ENCODE measurements at places on chromosomes 1 and 21. TPM values are rescaled to one million over a fixed set of nuclear protein-coding genes. Genes with fewer than 3 reads are reported as not detected.

GRCh38 chr1:201640624-201641023 lies 101.7 kb downstream of the NAV1 start:
- no peak overlapping the region for H3K27ac ChIP-seq
- no peak for DNase-seq
- H3K36me3 ChIP-seq = no peaks in the 10 kb centered on the region

GRCh38 chr1:67684526-67685066 lies 405 bp upstream of the GADD45A start:
- no peak overlapping the region for H3K27ac ChIP-seq
- peak; percentile 8 for DNase-seq
- peaks cover 19% of the 10 kb centered on the region for H3K4me1 ChIP-seq
- no peaks in the 10 kb centered on the region for H3K36me3 ChIP-seq

DNA sequence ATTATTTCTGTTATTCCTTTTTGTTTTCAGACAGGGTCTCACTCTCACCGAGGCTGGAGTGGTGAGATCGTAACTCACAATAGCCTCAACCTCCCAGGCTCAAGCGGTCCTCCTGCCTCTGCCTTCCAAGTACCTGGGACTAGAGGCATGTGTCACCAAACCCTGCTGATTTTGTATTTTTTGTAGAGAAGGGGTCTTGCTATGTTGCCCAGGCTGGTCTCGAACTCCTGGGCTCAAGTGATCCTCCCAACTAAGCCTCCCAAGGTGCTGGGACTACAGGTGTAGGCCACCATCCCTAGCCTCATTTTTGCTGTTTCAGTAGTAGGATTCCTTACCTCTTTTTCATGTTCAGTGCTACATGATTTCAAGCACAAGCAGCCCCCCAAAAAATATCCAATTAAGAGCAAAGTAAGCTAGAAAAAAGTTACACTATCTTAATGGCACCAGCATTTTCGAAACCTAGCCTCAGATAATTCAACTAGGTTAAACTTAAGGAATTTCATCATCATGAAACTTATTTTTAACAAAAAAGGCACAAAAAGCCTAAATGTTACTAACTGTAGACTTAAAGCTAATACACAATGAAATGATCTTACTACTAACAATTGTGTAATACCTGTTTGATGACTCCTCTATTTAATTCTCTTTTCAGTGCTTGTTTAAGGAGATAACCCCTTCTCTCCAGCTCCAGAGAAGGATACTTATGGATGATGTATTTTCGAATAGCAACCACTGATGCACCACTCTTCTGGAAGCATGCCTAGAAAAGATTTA lies 16.6 kb downstream of the HP1BP3 start:
- H3K4me3 ChIP-seq = no peak overlapping the region
- DNase-seq = no peak
- H3K36me3 ChIP-seq = peaks cover 80% of the 10 kb centered on the region

TNFRSF25 gene
- polyA plus RNA-seq = 60.7 TPM

DNA sequence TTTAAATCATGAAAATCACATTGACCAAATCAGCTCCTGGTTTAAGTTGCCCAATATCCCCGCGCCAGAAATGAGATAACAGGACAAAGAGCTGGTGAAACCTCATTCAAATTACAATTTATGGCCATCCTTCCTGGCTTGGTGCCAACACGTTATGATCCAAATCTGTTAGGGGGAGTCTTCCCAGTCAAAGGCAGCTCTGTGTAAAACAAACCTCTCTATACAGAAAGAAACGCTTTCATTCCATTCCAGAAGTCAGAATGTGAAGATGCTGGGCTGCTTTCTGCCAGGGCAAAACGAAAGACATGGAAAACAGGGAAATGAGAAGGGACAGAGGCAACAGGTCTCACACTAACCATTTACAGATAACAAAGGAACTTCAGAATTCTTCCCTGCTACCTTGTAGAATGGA lies 53.5 kb upstream of the TIAM1 start:
- H3K27ac ChIP-seq = no peak overlapping the region
- peak overlapping the region; percentile 13 for H3K4me3 ChIP-seq
- no peaks in the 10 kb centered on the region for H3K27me3 ChIP-seq
- no peaks in the 10 kb centered on the region for H3K36me3 ChIP-seq
- peaks cover 36% of the 10 kb centered on the region for H3K4me1 ChIP-seq

GRCh38 chr1:198649968-198650338 lies 11.1 kb downstream of the PTPRC start:
- peaks cover 95% of the 10 kb centered on the region for H3K4me1 ChIP-seq
- H3K4me3 ChIP-seq = peak overlapping the region; percentile 55
- H3K27ac ChIP-seq = peak overlapping the region; percentile 73

- H3K36me3 ChIP-seq = no peaks in the 10 kb centered on the region
- H3K4me3 ChIP-seq = no peak overlapping the region
- H3K4me1 ChIP-seq = no peaks in the 10 kb centered on the region
- H3K27ac ChIP-seq = no peak overlapping the region
- H3K27me3 ChIP-seq = no peaks in the 10 kb centered on the region
Measured at GRCh38 chr1:21097729-21098128, 79.0 kb downstream of the EIF4G3 start.

GRCh38 chr1:147794570-147794969 lies 34.2 kb upstream of the GJA5 start:
- no peak for DNase-seq
- H3K27me3 ChIP-seq = no peaks in the 10 kb centered on the region
- H3K27ac ChIP-seq = no peak overlapping the region

GRCh38 chr1:44316231-44316759 lies 38.8 kb downstream of the ERI3 start:
- H3K4me3 ChIP-seq = no peak overlapping the region
- H3K4me1 ChIP-seq = no peaks in the 10 kb centered on the region
- H3K27me3 ChIP-seq = no peaks in the 10 kb centered on the region
- H3K27ac ChIP-seq = no peak overlapping the region

DNA sequence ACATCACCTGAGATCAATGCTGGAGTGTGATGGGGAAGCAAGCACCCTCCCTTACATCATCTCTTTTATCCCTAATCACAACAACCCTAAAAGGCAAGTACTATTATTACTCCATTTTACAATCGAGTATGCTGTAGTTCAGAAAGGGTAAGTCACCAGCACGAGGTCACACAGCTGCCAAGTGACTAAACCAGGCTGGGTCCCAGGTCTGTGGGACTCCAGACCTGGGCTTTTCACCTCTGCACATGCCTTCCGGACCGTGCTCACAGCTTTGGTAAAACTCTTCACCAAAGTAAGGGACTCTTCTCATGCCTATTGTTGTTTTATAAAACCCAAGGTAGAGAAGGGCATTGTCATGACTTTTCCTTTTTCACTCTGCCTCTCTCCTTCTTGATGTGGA lies 130.9 kb downstream of the DMRTB1 start:
- peaks cover 6% of the 10 kb centered on the region for H3K4me1 ChIP-seq
- no peak overlapping the region for H3K4me3 ChIP-seq
- H3K36me3 ChIP-seq = no peaks in the 10 kb centered on the region
- H3K27me3 ChIP-seq = no peaks in the 10 kb centered on the region

DNA sequence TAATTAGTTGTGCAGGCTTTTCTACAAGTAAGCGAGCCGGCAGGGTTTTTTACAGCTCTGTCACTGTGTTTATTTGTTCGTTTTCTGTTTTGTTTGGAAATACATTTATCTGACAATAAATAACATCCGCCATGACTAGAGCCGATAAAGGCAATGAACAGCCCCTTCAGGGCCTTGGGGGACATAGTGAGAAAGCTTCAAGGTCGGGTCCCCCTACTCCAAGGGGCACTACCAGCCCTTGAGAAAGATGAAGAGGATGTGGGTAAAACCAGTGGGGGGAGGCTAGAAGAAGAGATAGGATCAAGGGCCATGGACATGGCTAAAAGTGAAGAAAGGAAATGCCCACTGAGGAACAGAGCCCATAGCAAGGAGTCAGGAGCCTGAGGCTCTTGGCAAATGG lies 38.5 kb upstream of the CTTNBP2NL start:
- H3K4me1 ChIP-seq = no peaks in the 10 kb centered on the region
- no peak overlapping the region for H3K4me3 ChIP-seq
- no peak for DNase-seq
- H3K36me3 ChIP-seq = no peaks in the 10 kb centered on the region
- H3K27me3 ChIP-seq = no peaks in the 10 kb centered on the region

GRCh38 chr1:165910764-165911421 lies 83.5 kb downstream of the UCK2 start:
- H3K27me3 ChIP-seq = no peaks in the 10 kb centered on the region
- DNase-seq = no peak
- H3K4me3 ChIP-seq = no peak overlapping the region
- no peak overlapping the region for H3K27ac ChIP-seq
- H3K4me1 ChIP-seq = no peaks in the 10 kb centered on the region
- no peaks in the 10 kb centered on the region for H3K36me3 ChIP-seq

TNFRSF18 gene
- polyA plus RNA-seq = 22.1 TPM

- H3K4me3 ChIP-seq = no peak overlapping the region
- H3K27ac ChIP-seq = no peak overlapping the region
- H3K4me1 ChIP-seq = no peaks in the 10 kb centered on the region
- no peaks in the 10 kb centered on the region for H3K36me3 ChIP-seq
- no peak for DNase-seq
Measured at GRCh38 chr1:235625340-235625739, 24.2 kb downstream of the GNG4 start.

LCE1C gene
- polyA plus RNA-seq = not detected

- no peak for DNase-seq
- H3K4me3 ChIP-seq = no peak overlapping the region
- H3K36me3 ChIP-seq = no peaks in the 10 kb centered on the region
- H3K27ac ChIP-seq = no peak overlapping the region
- no peaks in the 10 kb centered on the region for H3K27me3 ChIP-seq
Measured at GRCh38 chr1:111895469-111895868, 94.0 kb downstream of the KCND3 start.

FLVCR1 gene
- polyA plus RNA-seq = 3.1 TPM

CNKSR1 gene
- 1.1 TPM for polyA plus RNA-seq

DNA sequence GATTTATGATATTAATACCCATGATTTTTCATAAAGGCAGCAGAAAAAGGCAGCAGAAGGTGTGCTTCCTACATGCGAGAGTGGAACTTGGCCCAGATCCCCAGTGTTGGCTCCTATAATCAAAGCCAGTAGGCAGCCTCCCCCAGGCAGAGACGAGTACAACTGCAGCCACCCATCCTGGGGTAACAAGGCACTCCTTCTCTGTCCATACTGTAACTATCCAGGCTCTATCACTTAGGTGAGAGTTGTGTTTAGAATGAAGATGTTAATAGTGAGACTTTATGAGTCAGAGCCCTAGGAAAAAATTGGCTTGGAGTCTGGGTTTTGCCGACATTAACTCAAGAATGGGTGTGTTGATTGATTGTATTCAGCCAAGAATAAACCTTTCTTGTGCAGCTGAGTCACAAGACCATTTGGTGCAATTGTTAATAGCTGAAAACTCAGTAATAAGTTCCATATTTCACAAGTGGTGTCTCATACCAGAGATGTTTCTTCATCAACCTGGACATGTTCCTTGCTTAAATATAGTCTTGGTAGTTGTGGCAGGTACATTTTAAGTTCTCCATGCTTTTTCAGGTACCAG lies 322.3 kb downstream of the DUSP10 start:
- no peaks in the 10 kb centered on the region for H3K4me1 ChIP-seq
- no peak overlapping the region for H3K27ac ChIP-seq
- H3K36me3 ChIP-seq = no peaks in the 10 kb centered on the region
- H3K4me3 ChIP-seq = no peak overlapping the region
- no peak for DNase-seq
- H3K27me3 ChIP-seq = no peaks in the 10 kb centered on the region

PDZK1 gene
- not detected for polyA plus RNA-seq

TTC34 gene
- polyA plus RNA-seq = 0.06 TPM

- H3K36me3 ChIP-seq = no peaks in the 10 kb centered on the region
- no peak for DNase-seq
- no peaks in the 10 kb centered on the region for H3K27me3 ChIP-seq
- no peak overlapping the region for H3K27ac ChIP-seq
- H3K4me1 ChIP-seq = no peaks in the 10 kb centered on the region
- H3K4me3 ChIP-seq = no peak overlapping the region
Measured at GRCh38 chr1:68149110-68149798, 83.1 kb downstream of the WLS start.

GRCh38 chr1:40929155-40929554 lies 50.3 kb upstream of the CTPS1 start:
- no peak for DNase-seq
- H3K36me3 ChIP-seq = no peaks in the 10 kb centered on the region
- no peaks in the 10 kb centered on the region for H3K27me3 ChIP-seq

DNA sequence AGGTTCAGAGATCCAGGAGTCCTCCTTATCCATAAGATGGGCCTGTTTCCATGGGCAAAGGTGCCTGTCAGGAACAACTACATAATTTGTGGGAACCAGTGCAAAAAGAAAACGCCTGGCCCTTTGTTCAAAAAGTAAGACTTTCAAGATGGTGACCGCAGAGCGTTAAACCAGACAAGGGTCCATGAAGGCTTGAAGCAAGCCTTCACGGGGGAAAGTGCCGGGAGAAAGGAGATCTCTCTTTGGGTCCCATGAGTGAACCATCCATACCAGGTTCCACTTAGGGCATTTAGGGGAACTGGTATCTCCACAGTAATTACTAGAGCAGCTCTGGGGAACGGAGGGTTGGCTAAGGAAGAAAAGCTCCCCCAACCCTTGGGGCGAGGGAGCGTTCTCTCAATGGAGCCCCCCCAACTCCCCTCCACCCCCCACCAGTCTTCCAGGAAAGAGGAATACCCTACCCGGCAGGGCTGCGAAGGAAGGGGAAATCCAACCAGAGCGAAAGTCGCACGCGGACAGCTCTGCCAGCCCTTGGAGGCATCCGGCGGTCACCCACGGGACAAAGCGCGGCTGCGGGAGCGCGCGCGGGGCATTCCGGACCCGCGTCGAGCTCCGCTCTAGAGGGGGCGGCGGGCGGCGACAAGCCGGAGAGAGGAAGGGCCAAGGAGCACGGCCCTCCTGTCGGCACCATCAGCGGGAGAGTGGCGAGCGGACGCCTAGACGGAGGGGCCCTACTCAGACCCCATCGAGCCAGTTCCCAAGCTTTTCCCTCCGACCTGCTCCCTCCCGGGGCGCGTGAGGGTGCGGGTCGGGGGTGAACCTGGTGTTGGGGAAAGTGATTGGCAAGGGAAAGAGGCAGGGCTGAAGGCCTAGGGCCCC lies 687 bp upstream of the RASSF5 start:
- no peaks in the 10 kb centered on the region for H3K36me3 ChIP-seq
- no peak overlapping the region for H3K27ac ChIP-seq
- peaks cover 45% of the 10 kb centered on the region for H3K4me1 ChIP-seq
- peak; percentile 19 for DNase-seq

CLDN17 gene
- not detected for polyA plus RNA-seq

TSPEAR gene
- polyA plus RNA-seq = not detected

- peaks cover 7% of the 10 kb centered on the region for H3K36me3 ChIP-seq
- H3K27me3 ChIP-seq = no peaks in the 10 kb centered on the region
- DNase-seq = no peak
- H3K27ac ChIP-seq = no peak within 1 kb of the TSS
Measured at GRCh38 chr1:153548722-153549688, at the start of gene S100A3. TSS of gene S100A3 (minus strand) at chr1:153549258. CDS start at chr1:153548485, 773 bp downstream.

GRCh38 chr21:46559291-46559983 lies 45.4 kb downstream of the S100B start:
- H3K27me3 ChIP-seq = no peaks in the 10 kb centered on the region
- peak overlapping the region; percentile 46 for H3K4me3 ChIP-seq
- peak; percentile 83 for DNase-seq

DNA sequence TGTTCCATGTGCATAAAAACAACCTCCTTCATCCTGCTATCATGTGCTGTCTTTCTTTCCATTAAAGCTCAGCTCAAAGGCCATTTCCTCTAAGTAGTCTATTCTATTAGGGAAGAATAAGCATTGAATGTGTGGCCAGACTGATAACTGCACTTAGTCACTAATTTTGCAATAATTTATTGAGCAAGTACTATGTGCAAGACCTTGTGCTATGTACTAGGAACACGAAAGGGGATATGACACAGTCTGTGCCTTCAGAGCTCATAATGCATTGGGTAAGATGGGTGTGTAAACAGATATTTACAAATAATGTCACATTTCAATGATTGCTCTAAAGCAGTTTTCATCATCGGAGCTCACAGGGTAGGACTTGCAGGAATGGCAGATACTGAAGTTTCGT lies 54.2 kb downstream of the NMNAT2 start:
- H3K4me3 ChIP-seq = no peak overlapping the region
- H3K4me1 ChIP-seq = no peaks in the 10 kb centered on the region
- H3K36me3 ChIP-seq = no peaks in the 10 kb centered on the region

PAPPA2 gene
- polyA plus RNA-seq = not detected

Data from CD4-positive, alpha-beta memory T cell (primary cell).